ENCODE measurements at places on chromosomes 16 and 17.

DNA sequence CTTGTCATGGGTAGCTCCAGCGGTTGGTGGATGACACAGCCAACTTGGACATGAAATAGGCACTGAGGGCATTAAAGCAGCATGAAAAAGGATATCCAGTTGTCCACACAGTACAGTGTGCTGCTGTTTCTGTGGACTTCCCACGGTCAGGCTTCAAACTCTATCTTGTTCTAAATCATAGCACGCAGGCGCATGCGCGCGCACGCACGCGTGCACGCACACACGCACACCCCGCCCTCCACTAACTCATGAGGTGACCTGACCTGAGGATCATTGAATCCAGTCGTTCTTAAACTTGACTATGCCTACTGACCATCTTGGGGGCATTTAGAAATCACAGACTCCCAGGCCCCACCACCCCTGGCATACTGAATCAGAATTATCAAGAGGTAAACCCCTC is 361.4 kb downstream of the CA10 start:
- no peak for DNase-seq

DNA sequence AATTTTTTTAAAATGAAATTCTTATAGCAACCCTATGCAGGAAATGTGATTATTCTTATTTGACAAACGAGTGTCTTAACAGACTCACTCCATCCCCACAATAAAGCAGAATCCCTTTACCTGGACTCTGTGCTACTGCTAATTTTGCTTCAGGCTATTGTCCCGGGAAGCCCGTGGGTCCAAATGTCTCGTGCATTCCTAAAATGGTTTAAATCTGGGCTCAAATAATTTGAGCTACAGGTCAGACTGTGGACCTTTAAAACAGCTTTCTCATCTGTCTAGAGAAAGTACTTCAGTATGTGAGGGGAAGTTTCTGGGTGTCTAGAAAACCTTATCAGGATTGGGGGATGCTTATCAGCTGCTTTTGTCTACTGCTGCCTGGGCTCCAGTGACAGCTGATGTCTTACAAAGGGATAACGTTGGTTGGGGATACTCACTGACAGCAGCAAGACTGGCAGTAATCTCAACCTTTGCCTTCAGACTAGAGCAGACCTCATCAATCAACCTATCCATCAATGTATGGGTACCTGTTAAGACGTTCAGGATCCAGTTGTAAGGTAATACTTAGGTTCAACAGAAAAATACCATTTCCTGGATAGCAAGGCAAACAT is 197.9 kb upstream of the CDH11 start:
- no peak for DNase-seq

- DNase-seq, result no peak
Measured at GRCh38 chr16:61812251-61812650, 224.0 kb downstream of the CDH8 start.

DNA sequence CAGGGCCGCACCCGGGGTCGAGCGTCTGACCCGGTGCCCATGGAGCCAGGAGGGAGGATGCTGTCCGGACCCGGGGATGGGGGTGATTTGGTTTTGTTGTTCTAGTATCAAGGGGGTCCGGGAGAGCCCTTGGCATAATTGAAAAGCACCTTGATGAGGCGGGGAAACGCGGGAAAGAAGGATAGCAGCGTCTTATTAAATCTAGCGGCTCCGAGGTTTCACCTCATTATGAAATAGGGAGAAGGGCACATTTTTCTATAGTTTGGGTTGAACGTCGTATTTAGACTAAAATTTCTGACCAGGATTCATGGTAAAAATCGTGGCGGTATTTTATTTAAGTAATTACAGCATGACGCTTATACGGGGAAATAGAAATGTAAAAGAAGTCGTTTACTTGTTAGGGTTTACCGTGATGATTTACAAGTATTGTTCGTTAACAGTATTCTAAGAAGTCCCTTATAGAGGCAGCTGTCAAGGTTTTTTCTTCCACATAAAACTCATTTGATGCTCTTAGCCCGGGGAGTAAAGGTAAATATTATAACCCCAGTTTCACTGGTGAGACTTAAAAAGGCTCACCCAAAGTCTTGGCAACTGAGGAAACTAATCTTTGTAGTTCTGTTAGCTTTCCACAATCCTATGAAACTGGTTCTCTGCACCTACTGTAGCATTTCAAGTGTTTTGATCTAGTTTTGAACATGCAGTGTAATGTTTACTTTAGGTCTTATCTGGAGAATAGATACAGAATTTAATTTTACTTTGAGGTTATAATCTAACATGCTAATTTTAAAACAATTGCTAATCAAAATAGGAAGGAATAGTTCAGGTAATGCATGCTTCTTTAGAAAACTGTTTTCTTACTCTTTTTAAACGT is 756 bp downstream of the LUC7L3 start:
- DNase-seq, result no peak

DNA sequence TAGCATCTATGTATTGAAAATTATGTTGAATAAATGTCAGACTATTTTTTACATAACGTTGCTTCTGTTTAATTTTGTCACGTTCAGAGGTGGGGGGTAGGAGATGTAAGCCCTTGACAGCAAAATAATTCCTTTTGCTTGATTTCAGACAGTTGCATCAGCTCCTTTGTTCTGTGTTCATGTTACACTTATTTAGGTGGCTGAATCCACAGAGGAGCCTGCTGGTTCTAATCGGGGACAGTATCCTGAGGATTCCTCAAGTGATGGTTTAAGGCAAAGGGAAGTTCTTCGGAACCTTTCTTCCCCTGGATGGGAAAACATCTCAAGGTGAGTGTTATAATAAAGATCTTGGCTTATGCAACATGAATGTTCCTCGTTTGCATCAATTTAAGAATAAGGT is 4.5 kb downstream of the HERPUD1 start:
- DNase-seq, result no peak

DNA sequence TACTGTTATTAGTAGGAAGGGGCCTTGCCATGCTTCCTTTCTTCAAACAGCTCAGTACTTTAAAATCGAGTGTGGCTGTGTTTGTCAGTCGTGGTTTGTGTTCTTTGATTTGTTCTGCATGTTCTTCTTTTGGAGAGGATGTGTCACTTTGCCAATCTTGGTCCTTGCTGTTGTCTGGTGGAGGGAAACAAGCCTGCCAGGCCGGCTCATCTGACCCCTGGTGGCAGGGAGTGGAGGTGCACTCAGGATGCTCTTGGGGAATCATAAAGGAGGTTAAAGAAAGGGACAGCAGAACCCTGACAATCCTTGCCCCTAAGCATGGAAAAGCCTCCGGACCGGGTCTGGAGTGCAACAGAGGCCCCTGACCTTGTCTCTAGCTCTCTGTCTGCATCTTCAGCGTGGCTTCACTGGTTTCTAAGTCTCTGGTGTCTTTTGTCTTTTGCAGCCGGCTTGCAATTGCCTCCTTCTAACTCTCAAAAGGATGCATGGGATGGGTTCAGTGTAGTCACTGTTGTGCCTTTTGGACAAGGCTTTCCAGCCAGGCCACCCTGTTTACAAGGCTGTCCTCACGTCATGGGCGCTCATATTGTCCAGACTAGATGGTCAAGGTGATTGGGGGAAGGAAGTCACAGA is 135.8 kb downstream of the WWOX start:
- DNase-seq, result no peak

All from NCI-H1417 treated with DMSO at 0.1 percent for 48 hours (cell line).